RPMI7951 (cell line): ENCODE measurements at places on chromosomes 2 and 18. TPM values are rescaled to one million over a fixed set of nuclear protein-coding genes. Genes with fewer than 3 reads are reported as not detected.
A peak's percentile ranks its signal among the peaks of the same experiment; 100 is the strongest.

- DNase-seq: peak; percentile 61
These were observed 38.9 kb downstream of the CNGA3 start for GRCh38 chr2:98385050-98385699.

DNA sequence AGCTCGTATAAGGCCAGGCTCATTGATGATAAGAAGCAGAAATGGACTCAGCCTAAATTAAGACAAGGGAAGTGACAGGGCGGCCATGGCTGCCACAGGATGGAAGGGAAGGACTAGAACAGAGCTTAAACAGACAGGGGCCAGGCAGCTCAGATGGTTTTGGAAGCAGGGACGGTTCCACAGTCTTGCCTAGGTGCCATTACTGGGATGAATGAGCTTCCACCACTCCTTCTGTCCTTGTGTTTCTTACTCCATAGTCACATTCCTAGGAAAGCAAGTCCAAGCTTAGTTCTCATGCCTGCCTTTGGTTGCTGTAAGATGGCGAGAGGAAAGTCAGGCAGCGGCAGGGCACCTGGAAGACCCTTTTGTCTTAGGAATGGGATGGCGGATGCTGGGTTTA is 11.9 kb downstream of the GNLY start:
- no peak for DNase-seq

DNA sequence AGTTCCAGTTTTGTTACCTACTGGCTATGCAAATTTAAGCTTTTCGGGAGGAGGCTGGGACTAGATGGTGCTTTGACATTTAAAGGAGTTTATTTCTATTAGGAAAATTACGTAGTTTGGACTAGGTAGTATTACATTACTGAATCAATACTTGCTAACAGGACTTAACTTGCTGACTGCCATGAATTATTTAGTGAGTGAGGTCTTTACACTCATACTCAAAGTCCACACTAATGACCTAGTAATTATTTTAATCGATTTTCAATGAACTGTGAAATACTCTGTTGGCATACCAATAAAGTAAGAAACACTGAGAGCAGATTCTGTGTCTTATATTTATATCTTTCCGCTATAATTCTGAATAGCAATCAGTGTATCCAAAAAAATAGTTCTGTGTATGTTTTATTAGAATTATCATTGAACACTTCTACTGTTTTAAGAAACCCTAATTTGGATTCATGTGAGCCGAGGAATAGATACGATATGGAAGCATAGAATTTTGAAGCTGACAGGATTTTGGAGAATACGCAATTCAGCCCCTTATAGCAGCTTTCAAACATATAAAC is 55.0 kb downstream of the CHST9 start:
- DNase-seq: no peak

GRCh38 chr2:133508546-133509165 is 59.6 kb downstream of the NCKAP5 start:
- no peak for DNase-seq

- DNase-seq: peak; percentile 90
These were observed 112.3 kb downstream of the RAB3GAP1 start for GRCh38 chr2:135164431-135164830.

DNA sequence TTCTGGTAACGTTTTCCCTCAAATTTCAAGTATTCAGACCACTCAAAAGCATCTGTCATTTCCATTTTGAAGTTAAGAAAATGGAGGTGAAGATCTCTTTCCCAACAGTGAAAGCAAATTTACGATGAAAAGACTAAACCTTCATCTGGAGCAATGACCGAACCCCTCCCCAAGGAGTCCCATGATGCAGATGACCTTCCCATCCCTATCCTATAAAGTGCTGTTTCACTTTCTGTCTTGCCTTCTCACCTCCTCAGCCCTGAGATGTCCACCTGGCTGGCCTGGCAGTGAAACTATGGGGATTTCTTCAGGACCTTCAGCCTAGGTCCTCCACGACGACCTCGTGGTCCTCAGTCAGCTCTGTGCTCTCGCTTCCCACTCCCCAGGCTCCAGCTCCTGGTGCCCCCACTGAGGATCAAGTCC is 925 bp upstream of the NPC1 start:
- DNase-seq: no peak

DNA sequence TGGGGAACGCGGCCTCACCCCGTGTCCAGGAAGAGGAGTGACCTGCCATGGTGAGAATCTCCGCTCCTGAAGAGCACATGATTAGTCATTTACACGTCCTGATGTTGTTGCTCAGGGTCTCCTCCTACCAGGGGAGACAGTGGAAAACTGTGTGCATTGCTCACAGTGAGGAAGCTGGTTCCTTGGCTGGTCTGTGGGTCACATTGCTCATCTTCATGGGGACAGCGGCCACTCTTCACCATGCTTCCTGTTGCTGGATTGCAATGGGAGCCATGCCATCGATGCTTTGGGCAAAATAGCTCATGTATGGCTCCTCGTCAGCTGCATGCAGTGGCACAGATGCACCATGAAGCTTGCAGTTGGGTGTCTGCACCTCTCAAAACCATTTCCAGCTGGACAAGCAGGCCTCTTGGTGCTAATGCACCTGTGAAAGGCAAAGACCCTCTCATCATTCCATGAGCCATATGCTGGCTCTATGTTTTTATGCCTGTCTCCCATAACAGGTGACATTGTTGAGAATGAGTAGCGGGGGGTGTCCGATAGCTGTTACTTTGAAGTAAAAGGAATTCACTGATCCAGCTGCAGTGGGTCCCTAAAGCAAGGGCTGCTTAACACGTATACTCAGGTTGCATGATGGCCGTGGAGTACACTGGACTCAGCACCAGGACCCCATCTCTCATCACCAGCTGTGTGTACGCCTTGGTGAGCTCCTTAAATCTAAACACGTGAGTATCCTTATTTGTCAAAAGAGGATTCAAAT is 135.0 kb upstream of the ALKAL2 start:
- no peak for DNase-seq

GRCh38 chr18:77870199-77870598 is 620.6 kb downstream of the GALR1 start:
- DNase-seq: no peak

- DNase-seq: no peak
These were observed 42.2 kb downstream of the TAF4B start for GRCh38 chr18:26268454-26268853.

DNA sequence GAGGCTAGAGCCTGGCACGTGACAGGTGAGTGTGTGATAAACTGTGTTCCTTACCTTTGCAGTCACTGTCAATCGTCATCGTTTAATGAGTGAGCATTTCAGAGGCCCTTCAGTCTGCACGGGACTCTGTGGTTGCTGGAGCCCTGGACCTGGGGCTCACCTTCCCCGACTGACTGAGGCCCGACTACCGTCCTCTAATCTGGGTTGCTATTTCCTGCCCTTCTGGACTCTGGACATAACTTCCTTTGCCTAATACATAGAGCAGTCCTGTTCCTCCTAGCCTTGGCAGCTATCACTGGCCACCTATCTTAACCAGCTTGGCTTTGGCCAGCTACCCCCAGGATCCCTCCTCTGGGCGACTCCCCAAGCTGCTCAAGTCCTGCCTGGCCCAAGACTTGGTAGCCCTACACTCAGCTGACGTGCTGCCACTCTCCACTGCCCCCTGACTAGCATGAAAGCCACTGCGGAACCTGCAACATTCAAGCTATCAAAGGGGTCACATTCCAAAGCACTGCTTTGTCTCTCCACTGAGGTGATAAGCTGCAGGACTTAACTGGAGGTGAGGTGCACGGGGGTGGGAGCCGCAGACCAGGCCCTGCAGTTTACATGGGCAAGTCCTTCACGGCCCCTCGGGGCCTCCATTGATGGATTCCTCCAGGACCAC is 11.1 kb upstream of the RAB17 start:
- DNase-seq: no peak

- no peak for DNase-seq
These were observed 131.3 kb downstream of the GFPT1 start for GRCh38 chr2:69255760-69256159.

- DNase-seq: no peak
These were observed 232.4 kb downstream of the MTX2 start for GRCh38 chr2:176501617-176502016.

GRCh38 chr2:99600981-99601651 is 111.3 kb upstream of the REV1 start:
- no peak for DNase-seq

DNA sequence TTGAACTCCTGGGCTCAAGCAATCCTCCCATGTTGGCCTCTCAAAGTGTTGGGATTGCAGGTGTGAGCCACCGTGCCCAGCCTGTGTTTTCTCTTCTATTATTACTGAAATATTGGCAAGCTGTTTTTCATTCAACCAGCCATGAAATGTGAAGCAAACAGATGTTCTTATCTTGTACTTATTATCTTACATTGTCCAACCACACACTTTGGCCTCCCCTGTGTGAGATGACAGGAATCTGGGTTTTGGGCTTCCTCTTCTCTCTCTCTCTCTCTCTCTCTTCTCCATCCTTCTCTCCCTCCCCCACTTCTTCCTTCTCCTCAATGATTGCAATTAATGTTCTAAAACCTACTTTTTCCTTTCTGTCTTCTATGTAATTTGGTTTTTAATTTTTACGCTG is 33.1 kb downstream of the RAMP1 start:
- no peak for DNase-seq

DNA sequence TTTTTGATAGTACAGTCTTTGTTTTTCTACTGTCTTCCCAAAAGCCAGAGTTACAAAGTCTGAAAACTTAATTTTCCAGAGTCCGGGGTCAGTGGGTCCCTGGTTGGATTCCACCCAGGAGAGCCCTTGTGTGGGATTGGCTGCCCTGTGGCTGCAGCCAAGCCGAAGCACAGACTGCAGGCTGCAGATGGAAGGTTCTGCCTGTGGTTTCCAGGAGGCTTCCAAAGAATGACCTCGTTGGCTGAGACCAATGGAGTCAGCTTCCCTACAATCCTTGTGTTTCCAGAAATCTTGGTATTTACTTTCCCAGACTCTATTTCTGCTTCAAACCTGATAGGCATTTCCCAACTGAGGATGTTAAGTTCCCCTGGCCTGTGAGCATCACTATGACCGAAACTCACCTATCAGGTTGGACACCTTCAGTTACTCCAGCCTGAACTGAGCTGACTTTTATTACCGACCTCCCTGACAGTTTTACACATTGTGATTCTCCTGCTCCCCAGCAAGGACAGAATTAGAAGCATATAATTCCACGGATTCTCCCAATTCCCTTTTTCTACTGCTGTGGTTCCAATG is 117.5 kb upstream of the CCDC68 start:
- DNase-seq: no peak

- no peak for DNase-seq
These were observed 244.8 kb downstream of the XIRP2 start for GRCh38 chr2:167132906-167133555.

GRCh38 chr18:46257366-46257765 is 153.2 kb downstream of the HAUS1 start:
- DNase-seq: no peak

GRCh38 chr2:197360744-197361156 is 50.2 kb upstream of the ANKRD44 start:
- DNase-seq: peak; percentile 88

The PFN4 gene
- 2.4 and 3.4 TPM in 2 replicates for total RNA-seq

The EFHD1 gene
- total RNA-seq: 1.2 and 1.7 TPM in 2 replicates

The PTH2R gene
- not detected in 2 replicates for total RNA-seq

The SEMA4C gene
- 30.3 and 41.0 TPM in 2 replicates for total RNA-seq

The C2orf78 gene
- not detected in 2 replicates for total RNA-seq

The CTIF gene
- 3.5 and 4.6 TPM in 2 replicates for total RNA-seq

The UGT1A8 gene
- total RNA-seq: not detected in 2 replicates
